ENCODE measurements at places on chromosomes 11 and 22. TPM values are rescaled to one million over a fixed set of nuclear protein-coding genes. Genes with fewer than 3 reads are reported as not detected.
A peak's percentile ranks its signal among the peaks of the same experiment; 100 is the strongest.

TEF gene
- 12.7 TPM for total RNA-seq

DNA sequence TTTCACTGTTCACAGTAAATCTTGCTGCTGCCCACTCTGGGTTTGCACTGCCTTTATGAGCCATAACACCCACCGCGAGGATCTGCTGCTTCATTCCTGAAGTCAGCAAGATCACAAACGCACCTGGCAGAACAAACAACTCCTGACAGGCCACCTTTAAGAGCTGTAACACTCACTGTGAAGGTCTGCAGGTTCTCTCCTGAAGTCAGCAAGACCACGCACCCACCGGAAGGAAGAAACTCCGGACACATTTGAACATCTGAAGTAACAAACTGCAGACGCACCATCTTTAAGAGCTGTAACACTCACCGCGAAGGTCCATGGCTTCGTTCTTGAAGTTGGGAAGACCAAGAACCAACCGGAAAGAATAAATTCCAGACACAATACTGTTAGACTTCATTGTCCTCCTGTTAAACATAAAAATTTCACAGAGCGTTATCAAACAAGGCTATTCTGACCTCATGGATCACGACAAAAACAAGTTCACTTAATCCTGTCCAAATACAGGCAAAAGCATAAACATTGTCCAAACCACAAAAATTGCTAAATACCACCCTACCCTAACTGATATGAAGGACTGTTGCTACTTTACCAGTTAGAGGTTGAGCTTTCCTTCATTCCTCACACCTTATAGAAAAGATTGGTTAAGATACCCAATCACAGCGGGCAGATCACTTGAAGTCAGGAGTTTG, 3.0 kb upstream of the CCDC117 start:
- DNase-seq: no peak

DNA sequence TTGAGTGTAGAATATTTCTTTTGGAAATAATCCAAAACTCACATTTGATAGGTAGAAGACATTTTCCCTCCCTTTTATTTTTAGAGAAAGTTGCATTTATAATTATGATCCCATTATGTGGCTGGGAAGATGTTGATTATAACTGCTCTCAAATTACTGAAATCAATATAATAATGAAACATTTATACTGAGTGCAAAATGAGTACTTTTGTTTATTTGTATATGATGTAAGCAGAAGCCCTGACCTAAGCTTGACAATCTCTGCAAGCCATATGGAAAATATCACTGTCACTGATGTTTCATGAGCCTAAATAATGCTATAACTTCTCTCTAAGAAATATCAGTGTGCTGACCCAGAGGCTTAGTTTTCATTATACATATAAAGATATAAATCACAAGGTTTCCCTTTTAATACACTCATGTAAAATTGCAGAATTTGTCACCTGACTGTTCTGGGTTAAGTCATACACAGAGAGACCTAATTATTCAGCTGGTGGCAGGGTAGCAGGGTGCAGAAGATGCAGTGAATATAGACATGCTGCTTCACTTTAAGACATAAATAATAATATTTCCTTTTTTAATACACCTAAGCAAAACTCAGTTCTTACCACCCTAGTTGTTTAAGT, 99.2 kb downstream of the BBOX1 start:
- DNase-seq: no peak

DNA sequence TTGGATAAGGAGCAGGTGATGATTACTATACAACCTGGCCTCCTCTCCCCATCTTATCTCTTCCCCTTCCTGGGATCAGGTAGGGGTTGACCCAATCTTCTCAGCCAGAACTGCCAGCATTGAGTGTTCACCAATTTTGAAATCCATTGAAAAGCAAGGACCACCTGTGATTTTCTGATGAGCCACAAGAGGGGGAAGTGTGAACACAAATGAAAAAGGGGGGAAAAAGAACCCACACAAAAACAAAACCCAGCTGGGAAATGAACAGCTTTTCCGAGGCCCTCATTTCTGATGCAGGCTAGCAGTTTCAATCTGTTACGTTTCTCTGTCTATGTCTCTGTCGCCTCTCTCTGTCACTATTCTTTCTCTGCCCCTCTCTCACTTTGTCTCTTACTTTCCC, 161.9 kb downstream of the INSC start:
- DNase-seq: no peak

DNA sequence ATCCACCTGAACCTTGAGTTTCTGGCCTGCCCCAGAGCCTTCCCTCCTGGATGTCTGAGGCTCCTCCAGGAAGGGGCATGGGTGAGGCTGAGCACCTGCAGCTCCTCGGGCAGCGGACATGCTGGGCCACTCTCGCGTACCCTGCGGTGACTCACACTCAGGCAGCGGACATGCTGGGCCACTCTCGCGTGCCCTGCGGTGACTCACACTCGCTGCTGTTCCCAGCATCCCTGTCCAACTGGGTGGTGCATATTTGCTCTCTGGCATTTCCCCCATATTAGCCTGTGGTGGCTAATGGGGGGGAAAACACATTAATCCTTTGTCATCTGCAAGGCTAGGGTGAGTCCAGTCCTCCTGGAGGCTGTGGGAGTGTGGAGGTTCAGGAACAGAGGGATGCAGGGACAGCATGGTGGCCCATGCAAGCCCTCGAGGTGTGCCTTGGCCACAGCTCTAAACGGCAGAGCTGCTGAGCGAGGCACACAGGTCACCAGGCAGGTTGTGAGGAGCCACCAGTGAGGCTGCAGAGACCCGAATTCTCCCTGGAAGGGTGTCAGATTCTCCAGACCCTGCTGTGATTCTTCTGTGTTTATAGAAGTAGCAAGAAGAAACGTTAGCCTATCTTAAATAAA, 728.1 kb downstream of the BRD1 start:
- no peak for DNase-seq

DNA sequence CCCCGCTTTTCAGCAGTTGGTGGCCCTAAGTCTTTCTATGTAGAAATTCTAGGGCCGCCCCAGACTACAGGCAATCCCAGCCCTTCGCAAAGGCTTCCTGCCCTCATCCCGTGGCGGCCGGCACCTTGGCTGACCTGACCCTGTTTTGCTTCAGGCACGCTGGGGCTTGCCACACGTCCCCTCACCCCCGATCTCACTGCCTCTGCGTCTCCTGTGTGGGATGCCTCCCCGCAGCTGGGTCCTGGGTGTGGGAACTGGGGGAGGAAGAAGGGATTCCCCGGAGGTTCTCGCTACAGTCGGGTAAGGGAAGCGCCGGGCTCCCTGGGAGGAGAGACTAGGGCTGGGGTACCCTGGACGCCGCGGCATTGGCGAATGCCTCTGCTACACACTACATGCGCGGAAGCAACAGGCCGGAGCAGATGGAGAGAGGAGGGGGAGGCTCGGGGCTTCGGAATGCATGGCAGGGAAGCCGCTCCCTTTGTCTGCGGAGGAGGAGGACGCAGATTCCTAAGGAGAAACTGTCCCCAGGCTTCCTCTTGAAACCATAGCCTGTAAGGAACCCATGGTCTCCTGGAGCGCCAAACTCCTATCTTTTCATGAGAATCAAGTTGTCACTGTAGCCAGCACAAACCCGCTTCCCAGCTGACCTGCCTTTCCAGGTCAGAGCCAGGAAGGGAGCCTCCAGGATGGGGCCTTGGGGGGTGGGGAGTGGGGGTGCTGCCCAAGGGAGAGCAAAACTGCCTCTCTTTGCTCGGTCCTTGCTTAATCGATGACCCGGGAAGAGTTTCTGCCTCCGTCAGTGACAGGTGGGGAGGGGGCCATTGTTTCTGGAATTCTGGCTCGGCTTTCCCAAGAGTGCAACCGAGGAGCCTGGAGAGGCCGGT, 1.4 kb downstream of the DTX4 start:
- DNase-seq: peak; percentile 73

DNA sequence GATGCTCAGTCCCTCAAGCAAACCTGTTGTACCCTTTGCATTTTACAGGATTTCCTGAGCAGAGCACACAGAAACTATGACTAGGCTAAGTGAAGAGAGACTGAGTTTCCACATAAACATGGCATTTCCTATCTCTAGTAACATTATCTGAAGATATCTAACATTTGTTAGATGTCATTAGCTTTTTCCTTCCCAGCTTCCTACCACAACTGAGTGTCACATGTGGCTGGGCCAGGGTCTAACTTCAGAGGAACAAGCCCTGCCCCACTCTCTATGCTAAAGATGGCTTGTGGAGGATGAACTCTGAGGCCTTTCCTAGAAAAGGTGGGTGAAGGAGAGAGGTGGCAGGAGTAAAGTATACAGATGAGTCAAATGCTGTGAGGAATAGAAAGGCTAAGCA, 16.5 kb downstream of the C22orf42 start:
- DNase-seq: no peak

DNA sequence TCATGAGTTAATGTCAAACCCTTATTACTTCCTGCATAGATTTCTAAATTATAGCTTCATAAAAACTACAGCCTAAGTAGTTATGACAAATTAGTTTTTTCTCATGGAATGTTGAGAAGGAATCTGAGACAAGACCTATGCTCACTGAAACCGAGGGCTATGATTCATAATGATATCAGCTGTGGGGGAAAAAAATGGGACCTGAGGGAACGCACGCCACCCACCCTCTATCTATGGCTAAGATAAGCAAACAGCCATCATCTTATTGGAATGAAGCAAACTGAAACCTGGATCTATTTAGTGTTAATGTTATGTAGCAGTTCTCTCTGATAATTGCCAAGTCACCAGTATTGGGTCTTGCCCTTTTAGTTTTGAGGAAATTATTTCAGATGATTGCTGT, 906.9 kb upstream of the RAG2 start:
- DNase-seq: no peak

GRCh38 chr11:47550288-47551047, 2.5 kb downstream of the CELF1 start:
- no peak for DNase-seq

DNA sequence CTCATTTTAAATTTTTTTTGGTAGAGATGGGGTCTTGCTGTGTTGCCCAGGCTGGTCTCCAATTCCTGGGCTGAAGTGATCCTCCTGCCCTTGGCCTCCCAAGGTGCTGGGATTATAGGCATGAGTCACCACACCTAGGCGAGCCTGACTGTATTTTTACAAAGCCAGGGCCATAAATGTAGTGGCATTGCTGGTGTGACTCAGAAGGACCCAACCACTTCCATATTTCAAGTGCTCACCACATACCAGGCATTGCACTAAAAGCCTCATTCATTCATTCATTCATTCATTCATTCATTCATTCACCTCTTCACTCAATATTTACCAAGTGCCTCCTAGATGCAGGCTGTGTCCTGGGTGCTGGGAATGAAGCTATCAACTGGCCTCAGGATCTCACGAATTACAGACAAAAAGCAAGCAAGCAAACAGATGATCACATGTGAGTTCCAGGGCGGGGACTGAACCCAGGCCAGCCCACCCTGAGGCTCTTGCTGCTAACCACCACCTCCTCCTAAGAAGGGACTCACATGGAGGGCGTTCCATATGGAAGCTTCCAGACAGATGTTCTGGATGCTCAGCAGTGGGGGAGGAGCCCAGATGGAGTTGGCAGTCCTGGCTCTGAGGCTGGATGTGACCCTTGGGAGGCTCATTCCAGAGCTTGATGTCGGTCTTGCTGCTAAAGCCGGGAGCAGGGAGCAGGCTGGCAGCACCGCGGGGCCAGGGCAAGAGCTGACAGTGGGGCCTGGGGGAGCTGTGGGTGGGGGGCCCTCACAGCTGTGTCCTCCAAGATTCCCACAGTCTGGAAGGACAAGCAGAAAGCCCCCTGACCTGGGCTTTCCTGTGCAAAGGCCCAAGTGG, 158.8 kb downstream of the CTTN start:
- DNase-seq: no peak

APOL3 gene
- total RNA-seq: 0.28 TPM

RPL27A gene
- 1,070 TPM for total RNA-seq

PAMR1 gene
- total RNA-seq: 3.2 TPM
